Stimulated activated CD8-positive, alpha-beta memory T cell treated with anti-CD3 and anti-CD28 coated beads, Interleukin-7, amount 100 ng/mL, for 48 hours (primary cell): ENCODE measurements at places on chromosomes 12 and 14.

DNA sequence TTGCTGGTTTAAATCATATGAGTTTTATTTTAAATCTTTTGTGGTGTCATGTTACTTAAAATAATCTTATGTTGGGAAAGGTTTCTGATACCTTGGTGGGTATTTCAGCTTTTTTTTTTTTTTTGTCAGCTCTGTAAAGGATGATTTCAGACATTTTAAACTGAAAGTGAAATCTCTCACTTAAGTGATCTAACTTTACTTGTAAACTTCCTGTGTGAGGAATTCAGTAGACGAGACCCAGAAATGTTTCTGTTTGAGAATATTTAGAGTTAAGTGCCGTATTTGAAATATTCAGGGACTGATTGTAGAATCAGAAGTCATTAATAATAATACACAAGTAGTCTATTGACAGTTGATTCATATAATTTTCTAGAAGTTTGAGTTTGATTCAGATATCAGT is 37.8 kb downstream of the PROX2 start:
- no peak for DNase-seq

DNA sequence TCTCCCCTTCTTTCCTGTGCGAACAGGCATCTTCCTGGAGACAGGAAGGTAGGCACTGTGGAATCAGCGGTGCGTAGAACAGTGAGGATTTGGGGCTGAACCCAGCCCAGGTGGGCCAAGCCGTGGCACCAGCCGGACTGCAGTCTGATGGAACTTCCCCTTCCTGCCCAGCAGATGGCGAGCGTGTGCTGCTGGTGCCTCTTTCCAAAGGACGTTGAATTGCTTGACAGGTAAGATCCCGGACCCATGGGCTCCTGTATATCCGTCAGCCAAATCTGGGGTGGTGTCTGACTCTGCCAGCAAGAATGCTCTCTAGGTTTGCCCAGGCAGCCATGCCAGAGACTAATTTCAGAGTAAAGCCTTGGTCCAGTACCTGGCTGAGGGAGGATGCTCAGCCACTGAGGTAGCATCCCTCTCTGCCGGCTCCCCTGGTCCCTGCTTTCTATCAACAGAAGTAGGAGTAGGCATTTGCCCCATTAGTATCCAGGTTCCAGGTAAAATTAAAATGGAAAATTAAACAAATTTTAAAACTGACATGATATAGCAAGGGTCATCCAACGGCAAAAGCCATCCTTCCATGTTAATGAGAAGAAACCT is 21.1 kb upstream of the KCNA5 start:
- DNase-seq, result no peak

DNA sequence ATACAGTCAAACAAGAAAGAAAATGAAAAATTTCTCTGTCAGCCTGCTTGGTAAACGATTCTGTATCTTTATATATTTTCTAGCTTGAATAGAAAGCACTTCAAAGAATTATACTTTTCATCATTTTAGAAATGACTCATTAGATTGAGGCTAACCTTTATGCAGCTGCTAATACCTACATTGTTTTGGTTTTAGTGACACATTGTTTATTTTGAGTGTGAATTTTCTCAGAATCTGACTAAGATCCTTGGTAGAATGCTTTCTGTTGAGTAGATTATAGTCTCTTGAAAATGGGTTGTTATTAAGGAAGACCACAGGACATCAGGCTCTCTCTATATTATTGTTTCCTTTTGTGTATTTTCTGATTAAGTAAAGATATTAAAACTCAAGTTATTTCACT is at the start of gene PMCH:
Gene PMCH (minus strand): TSS at position 45 of the 400 bp plus-strand sequence. CDS start 63 bp downstream, outside the sequence.
- DNase-seq, result no peak

DNA sequence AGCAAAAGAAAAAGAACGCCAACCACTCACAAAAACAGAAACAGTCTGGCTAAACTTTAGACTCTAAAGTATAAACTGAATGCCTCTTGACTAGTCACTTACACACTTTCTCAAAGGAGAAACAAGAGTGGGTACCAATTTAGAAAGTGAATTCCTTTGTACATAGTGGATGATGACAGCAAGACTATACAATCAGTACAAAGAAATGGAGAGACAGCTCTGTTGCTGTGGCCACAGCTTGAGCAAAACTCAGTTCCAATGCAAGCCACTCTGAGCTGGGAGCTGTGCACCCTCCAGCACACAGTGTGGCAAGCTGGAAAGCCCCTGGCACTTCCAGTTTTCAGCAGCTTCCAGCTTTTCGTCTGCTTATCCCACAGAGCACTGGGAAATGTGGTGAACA is 21.7 kb downstream of the NT5DC3 start:
- no peak for DNase-seq

GRCh38 chr14:96729889-96730288 is 67.3 kb upstream of the VRK1 start:
- no peak for DNase-seq
